ENCODE measurements at places on chromosomes 12 and 14. TPM values are rescaled to one million over a fixed set of nuclear protein-coding genes. Genes with fewer than 3 reads are reported as not detected.

GRCh38 chr12:123269395-123269892, 2.2 kb downstream of the CDK2AP1 start:
- DNase-seq = peak; percentile 86

DNA sequence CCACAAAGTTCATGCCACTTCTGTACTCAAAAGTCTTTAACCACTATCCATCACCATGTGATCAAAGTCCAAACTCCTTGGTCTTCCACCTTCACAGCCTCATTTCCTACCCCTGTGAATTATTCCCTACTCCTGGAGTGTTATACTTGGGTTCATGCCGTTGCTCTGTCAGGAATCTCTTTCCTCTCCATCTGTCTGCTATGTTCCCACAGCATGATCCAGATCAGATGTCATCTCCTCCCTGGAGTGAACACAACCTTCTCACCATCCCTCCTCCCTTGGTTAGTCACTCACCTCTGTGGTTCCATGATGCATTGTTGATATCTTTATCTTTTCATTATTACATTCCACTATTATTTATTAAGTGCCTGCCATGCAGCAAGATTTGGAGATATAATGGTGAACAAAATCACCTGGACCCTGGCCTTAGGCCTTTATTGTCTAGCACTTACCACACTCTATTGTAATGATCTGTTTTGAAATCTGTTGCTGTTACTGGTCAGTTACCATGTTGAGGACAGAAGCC, 22.4 kb downstream of the LACRT start:
- DNase-seq = no peak

The GALNT8 gene
- total RNA-seq = 0.34 TPM

DNA sequence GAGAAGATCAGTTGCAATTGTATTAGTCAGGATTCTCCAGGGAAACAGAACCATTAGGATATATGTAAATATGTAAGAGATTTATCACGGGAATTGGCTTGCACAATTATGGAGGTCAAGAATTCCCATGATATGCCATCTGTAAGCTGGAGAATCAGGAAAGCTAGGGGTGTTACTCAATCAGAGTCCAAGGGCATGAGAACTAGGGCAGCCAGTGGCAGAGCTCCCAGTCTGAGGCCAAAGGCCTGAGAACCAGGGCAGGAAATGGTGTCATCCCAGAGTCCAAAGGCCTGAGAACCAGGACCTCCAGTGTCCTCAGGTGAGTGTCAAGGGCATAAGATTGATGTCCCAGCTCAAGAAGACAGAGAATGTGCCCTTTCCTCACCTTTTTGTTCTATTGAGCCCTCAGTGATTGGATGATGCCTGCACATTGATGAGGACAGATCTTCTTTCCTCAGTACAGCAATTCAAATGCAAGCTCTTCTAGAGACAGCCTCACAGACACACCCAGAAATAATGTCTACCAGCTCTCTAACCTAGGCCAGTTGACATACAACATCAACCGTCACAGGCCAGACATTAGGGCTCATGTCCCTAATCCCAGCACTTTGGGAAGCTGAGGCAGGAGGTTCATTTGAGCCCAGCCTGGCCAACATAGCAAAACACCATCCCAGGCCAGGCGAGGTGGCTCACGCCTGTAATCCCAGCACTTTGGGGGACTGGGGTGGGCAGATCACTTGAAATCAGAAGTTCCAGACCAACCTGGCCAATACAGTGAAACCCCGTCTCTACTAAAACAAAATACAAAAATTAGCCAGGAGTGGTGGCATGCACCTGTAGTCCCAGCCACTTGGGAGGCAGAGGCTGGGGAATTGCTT, 34.9 kb upstream of the ZNF740 start:
- no peak for DNase-seq

DNA sequence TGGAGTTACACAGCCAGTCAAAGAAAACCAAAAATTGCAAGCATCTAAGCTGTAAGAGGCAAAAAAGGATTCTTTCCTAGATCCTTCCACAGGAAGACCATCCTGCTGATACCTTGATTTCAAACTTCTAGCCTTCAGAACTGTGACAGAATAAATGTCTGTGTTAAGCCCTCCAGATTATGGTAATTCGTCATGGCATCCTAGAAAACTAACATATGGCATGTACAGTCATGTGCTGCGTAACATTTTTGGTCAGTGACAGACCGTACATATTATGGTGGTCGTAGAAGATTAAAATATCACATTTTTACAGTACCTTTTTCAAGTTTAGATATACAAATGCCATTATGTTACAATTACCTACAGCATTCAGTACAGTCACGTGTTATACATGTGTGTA, 660.9 kb upstream of the LMO3 start:
- no peak for DNase-seq

Data from suprapubic skin (tissue), 4 donors.